Naive thymus-derived CD4-positive, alpha-beta T cell (primary cell): ENCODE measurements at places on chromosomes 6 and 20.
A peak's percentile ranks its signal among the peaks of the same experiment; 100 is the strongest.

DNA sequence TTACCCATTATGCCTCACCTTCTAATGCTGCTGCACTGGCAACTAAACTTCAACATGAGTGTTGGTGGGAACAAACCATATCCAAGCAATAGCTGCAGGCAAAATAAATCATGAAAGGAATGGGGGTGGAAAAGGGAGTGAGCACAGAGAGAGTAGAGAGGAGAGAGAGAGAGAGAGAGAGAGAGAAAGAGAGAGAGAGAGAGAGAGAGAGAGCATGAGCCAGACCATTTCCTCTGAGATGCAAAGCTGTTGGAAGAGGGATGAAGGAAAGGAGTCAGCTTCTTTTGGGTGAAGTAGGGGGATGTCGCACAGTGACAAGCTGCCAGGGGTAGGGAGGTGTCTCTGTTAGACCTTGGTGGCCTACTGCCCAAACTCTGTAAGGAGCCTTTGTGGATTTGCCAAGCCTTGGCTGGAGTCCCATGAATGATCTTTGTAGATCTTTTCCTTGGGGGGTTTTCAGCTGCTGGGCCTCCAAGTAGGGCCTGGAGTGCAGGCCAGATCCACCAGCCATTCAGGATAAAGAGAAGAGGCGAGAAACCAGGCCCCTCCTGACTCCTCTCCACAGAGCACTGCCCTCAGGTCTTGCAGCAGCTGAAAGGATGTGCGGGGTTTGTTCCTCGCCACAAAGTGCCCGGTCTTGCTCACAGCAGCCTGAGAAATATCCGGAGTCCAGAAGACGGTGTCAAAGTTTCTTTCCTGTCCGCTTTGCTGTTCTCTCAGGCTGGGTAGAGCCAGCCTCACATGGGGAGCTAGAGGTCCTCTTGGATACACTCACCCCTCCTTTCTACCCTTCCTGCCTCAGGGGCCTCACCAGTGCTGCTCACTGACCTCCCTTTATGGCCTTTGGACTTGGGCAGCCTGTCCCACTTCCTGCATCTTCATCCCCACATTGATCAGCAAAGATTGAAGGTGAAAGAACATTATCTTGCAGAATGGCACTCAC is 17.8 kb downstream of the BTBD3 start:
- H3K27me3 ChIP-seq = no peaks in the 10 kb centered on the region
- H3K36me3 ChIP-seq = no peaks in the 10 kb centered on the region
- no peak for DNase-seq
- H3K4me1 ChIP-seq = no peaks in the 10 kb centered on the region
- H3K4me3 ChIP-seq = no peak overlapping the region

GRCh38 chr6:24658573-24659560 is 7.8 kb downstream of the TDP2 start:
- H3K27ac ChIP-seq = no peak overlapping the region
- H3K4me3 ChIP-seq = no peak overlapping the region
- H3K4me1 ChIP-seq = no peaks in the 10 kb centered on the region
- no peak for DNase-seq
- H3K36me3 ChIP-seq = peaks cover 3% of the 10 kb centered on the region

GRCh38 chr6:47247227-47247797 is 62.4 kb downstream of the TNFRSF21 start:
- no peak overlapping the region for H3K4me3 ChIP-seq
- H3K4me1 ChIP-seq = peaks cover 12% of the 10 kb centered on the region
- H3K27me3 ChIP-seq = no peaks in the 10 kb centered on the region
- DNase-seq = no peak

- DNase-seq = no peak
- no peak overlapping the region for H3K4me3 ChIP-seq
- H3K27ac ChIP-seq = no peak overlapping the region
- H3K4me1 ChIP-seq = no peaks in the 10 kb centered on the region
- H3K27me3 ChIP-seq = no peaks in the 10 kb centered on the region
- H3K36me3 ChIP-seq = no peaks in the 10 kb centered on the region
Observed at GRCh38 chr6:6439778-6440177, 119.3 kb upstream of the F13A1 start.

- no peak for DNase-seq
- H3K27ac ChIP-seq = no peak overlapping the region
- H3K4me3 ChIP-seq = no peak overlapping the region
Observed at GRCh38 chr6:165178056-165178455, 131.3 kb downstream of the C6orf118 start.

GRCh38 chr20:62376112-62377063 is 9.3 kb upstream of the LAMA5 start:
- no peak for DNase-seq
- H3K4me3 ChIP-seq = no peak overlapping the region
- no peaks in the 10 kb centered on the region for H3K4me1 ChIP-seq
- no peak overlapping the region for H3K27ac ChIP-seq

GRCh38 chr6:15464211-15464725 is 198.6 kb downstream of the DTNBP1 start:
- peak; percentile 34 for DNase-seq
- no peaks in the 10 kb centered on the region for H3K27me3 ChIP-seq
- no peak overlapping the region for H3K27ac ChIP-seq
- no peak overlapping the region for H3K4me3 ChIP-seq

DNA sequence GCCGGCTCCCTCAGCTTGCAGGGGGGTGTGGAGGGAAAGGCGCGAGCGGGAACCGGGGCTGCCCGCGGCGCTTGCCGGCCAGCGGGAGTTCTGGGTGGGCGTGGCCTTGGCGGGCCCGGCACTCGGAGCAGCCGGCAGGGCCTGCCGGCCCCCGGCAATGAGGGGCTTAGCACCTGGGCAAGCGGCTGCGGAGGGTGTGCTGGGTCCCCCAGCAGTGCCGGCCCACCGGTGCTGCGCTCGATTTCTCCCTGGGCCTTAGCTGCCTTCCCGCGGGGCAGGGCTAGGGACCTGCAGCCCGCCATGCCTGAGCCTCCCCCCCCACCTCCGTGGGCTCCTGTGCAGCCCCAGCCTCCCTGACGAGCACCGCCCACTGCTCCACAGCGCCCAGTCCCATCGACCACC is 514.5 kb upstream of the GJE1 start:
- no peak overlapping the region for H3K4me3 ChIP-seq
- no peak overlapping the region for H3K27ac ChIP-seq
- H3K4me1 ChIP-seq = no peaks in the 10 kb centered on the region
- DNase-seq = no peak
- H3K36me3 ChIP-seq = no peaks in the 10 kb centered on the region
- H3K27me3 ChIP-seq = no peaks in the 10 kb centered on the region

DNA sequence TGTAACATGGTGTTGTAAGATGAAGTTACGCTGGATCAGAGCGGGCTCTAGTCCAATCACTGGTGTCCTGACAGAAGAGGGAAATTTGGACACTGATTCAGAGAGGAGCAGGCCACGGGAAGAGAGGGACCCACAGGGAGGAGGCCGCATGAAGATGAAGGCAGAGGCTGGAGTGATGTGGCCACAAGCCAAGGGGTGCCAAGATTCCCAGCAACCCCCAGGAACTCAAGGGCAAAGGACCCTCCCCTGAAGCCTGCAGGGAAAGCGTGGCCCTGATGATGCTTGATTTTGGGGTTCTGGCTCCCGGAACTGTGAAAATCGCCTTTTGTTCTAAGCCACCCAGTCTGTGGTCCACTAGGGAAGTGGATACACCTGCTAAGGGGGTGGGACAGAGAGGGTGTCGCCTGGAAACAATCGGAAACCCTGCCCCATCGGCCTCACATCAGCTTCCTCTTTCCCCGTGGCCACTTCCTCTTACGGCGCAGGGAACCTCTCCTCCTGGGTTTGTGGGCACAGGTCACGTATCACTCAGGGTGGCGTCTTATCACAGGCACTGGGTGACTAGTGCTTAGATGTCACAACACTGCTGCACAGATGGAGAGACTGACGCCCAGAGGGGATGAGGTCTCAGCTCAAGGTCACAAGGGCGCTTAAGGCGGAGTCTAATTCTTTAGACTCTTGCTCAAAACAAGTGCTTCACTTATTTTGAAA is 58.0 kb downstream of the SULF2 start:
- peak overlapping the region; percentile 55 for H3K4me3 ChIP-seq
- peak overlapping the region; percentile 74 for H3K27ac ChIP-seq
- no peaks in the 10 kb centered on the region for H3K36me3 ChIP-seq

DNA sequence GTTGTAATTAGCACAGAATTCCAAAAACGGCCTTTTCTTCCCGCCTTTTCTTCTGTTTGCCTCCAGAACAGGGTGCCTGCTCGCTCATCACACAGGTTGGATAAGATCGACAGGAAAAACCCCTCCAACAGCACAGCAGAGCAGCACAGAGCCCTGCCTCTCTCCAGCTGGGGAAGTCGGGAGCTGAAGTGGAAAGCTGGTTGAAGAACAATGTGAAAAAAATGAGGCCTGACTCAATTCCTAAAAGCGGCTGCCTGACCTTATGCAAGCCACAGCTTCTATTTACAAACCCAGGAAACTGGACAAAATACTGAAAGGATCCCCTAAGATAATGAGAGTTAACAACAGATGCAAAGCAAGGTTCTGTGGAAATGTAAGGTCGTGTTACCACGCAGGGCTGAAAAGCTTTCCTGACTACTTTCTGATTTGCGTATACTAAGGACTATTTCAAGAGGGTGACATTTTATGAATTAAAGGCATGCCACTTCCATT is 116.9 kb downstream of the TTLL2 start:
- no peak for DNase-seq
- H3K4me1 ChIP-seq = no peaks in the 10 kb centered on the region
- no peaks in the 10 kb centered on the region for H3K36me3 ChIP-seq
- no peak overlapping the region for H3K4me3 ChIP-seq
- no peaks in the 10 kb centered on the region for H3K27me3 ChIP-seq
- no peak overlapping the region for H3K27ac ChIP-seq

- no peaks in the 10 kb centered on the region for H3K27me3 ChIP-seq
- no peaks in the 10 kb centered on the region for H3K4me1 ChIP-seq
- no peak overlapping the region for H3K27ac ChIP-seq
- no peaks in the 10 kb centered on the region for H3K36me3 ChIP-seq
Observed at GRCh38 chr6:83574783-83575182, 62.4 kb downstream of the PRSS35 start.

- no peak for DNase-seq
- H3K36me3 ChIP-seq = no peaks in the 10 kb centered on the region
- H3K4me3 ChIP-seq = no peak overlapping the region
- H3K27ac ChIP-seq = no peak overlapping the region
- H3K27me3 ChIP-seq = no peaks in the 10 kb centered on the region
- no peaks in the 10 kb centered on the region for H3K4me1 ChIP-seq
Observed at GRCh38 chr20:10318291-10319024, 99.8 kb downstream of the SNAP25 start.

DNA sequence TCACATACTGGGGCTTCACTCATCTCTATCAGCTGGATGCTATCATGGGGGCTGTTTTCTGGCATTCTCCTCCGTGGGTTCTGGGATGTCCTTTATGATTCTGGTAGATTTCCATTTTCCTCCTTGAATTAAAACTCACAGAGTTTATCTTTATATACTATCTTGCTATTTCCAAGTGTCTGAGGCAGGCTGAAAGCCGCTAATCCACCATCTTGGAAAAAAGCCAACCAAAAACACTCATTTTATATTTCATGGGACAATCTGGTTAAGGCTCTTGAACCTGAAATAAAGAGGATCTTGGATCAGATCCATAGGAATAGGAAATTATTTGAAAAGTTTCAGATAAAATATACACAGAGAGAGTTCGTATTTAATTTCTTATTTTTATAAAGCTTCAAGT is 86.0 kb downstream of the AFG1L start:
- H3K4me3 ChIP-seq = no peak overlapping the region
- H3K27me3 ChIP-seq = no peaks in the 10 kb centered on the region
- H3K36me3 ChIP-seq = no peaks in the 10 kb centered on the region
- no peak for DNase-seq
- no peak overlapping the region for H3K27ac ChIP-seq
- H3K4me1 ChIP-seq = no peaks in the 10 kb centered on the region

- H3K36me3 ChIP-seq = no peaks in the 10 kb centered on the region
- no peaks in the 10 kb centered on the region for H3K4me1 ChIP-seq
- H3K27ac ChIP-seq = no peak overlapping the region
- H3K4me3 ChIP-seq = no peak overlapping the region
- DNase-seq = no peak
- no peaks in the 10 kb centered on the region for H3K27me3 ChIP-seq
Observed at GRCh38 chr6:129248946-129249345, 366.0 kb downstream of the LAMA2 start.

- no peak overlapping the region for H3K27ac ChIP-seq
- no peaks in the 10 kb centered on the region for H3K27me3 ChIP-seq
- H3K4me3 ChIP-seq = no peak overlapping the region
- no peaks in the 10 kb centered on the region for H3K4me1 ChIP-seq
Observed at GRCh38 chr6:7479801-7480266, 61.6 kb upstream of the DSP start.

- no peak for DNase-seq
- no peaks in the 10 kb centered on the region for H3K36me3 ChIP-seq
- no peak overlapping the region for H3K4me3 ChIP-seq
- no peaks in the 10 kb centered on the region for H3K4me1 ChIP-seq
Observed at GRCh38 chr20:10603971-10604864, 69.6 kb downstream of the JAG1 start.

GRCh38 chr6:36221674-36222073 is 25.1 kb downstream of the BRPF3 start:
- H3K27me3 ChIP-seq = no peaks in the 10 kb centered on the region
- no peaks in the 10 kb centered on the region for H3K4me1 ChIP-seq
- DNase-seq = no peak
- no peak overlapping the region for H3K27ac ChIP-seq
- no peak overlapping the region for H3K4me3 ChIP-seq
- peaks cover 78% of the 10 kb centered on the region for H3K36me3 ChIP-seq

DNA sequence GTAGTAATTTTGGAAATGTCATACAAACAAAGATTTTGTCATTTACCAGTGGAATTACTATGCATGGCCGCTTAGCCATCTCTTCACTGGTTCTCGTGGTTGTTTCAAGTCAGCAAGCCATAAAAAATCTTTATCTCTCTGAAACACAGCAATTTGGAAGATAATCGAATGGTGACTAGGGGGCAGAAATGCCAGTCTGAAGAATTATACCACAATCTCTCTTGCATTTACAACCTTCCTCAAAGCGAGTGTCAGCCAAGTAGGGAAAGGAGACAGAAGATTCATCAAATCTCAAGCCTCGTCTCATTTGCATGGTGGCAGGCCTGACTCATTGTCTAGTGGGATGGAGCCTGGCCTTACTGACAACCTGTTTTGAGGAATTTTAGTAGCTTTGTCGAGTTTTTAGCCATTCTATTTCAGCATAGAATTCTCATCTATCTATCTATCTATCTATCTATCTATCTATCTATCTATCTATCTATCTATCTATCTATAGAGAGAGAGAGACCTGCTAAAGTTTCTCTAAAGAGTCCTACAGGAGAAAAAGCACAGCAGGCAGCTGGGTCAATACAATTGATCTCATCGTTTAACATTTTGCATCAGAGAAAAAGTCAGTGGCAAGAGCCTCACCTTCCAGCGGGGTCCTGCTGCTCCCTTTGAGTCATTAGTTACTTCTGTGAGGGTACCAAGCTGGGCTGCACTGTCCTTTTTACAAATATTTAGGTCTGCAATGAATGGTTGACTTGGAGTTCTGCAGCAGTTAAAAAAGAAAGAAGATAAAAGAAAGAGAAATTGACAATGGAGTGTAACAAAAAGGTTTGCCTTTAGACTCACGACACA is 572.8 kb downstream of the TFAP2A start:
- no peak overlapping the region for H3K4me3 ChIP-seq
- H3K27ac ChIP-seq = no peak overlapping the region
- H3K27me3 ChIP-seq = no peaks in the 10 kb centered on the region
- no peaks in the 10 kb centered on the region for H3K36me3 ChIP-seq
- DNase-seq = no peak
- no peaks in the 10 kb centered on the region for H3K4me1 ChIP-seq

GRCh38 chr6:165448210-165448609 is 138.8 kb upstream of the C6orf118 start:
- DNase-seq = no peak
- H3K4me3 ChIP-seq = no peak overlapping the region
- no peak overlapping the region for H3K27ac ChIP-seq
- H3K27me3 ChIP-seq = no peaks in the 10 kb centered on the region

GRCh38 chr20:46621492-46621891 is 29.8 kb downstream of the SLC13A3 start:
- no peaks in the 10 kb centered on the region for H3K27me3 ChIP-seq
- H3K27ac ChIP-seq = no peak overlapping the region
- DNase-seq = no peak
- H3K4me1 ChIP-seq = no peaks in the 10 kb centered on the region
- no peak overlapping the region for H3K4me3 ChIP-seq
- H3K36me3 ChIP-seq = no peaks in the 10 kb centered on the region
